Inflammatory macrophage (primary cell): ENCODE measurements at places on chromosomes 4 and X.

DNA sequence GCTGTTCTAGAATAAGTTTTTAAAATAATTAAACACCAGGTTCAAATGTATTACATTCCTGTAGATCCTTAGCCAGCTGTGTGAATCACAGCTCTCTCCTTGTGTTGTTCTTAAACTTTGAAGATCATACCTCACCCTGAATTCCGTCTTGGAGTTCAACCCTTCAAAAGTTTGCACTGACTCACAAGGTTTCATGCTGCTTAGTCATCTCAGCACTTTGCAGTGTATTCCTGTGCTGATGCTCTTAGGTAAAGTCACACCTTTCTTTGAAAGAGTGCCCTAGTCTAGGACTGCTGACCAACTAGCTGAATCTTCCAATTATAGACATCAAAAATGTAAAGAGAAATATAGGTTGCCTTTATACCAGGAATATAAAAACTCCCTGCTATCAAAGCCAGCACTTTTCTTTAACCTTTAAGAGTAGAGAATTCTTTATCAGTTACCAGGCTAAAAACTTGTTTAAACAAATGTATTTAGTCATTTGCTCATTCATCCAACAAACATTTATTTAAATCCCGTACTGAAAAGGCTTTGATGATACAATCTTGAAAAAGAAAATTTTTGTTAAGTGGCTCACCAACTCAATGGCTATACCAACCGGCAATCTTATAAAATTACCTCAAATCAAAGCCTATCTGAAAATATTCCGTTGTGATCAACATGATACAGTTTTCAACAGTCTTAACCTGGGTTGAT, 169.7 kb downstream of the RAP1GDS1 start:
- no peak for DNase-seq

GRCh38 chr4:83285055-83285407, 433 bp upstream of the COQ2 start:
- DNase-seq = peak; percentile 86

DNA sequence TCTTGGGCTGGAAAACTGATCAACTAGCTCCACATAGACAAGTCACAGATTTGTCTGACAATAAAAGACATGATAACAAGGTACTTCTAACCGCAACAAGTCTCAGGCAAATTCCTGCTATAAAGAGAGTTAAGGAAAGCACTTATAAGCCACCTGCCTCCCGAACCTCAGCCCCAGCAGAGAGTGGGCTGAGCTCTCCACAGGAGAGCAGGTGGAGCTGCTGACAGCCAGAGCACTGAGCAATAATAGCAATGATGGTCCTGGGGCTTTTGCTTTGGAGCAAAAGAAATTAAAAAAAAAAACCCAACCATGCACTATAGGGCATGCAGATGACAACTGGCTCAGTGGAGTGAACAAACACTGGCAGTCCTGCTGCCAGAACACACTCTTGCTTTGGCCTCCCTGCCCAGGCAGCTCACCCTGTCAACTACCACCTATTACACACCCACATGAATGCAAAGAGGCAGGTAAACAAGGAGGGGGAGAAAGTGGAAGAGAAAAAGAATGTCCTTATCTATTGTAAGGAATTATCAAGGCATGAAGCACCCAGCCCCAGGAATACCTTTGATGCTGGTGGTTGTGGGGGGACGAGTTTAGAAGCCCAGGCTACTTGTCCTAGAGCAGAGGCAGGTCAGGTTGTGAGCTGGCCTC, 135.8 kb upstream of the DGKK start:
- DNase-seq = no peak

GRCh38 chr4:118981171-118981838, 92.7 kb downstream of the SYNPO2 start:
- DNase-seq = no peak

- DNase-seq = no peak
These were observed 102.2 kb downstream of the FRMPD4 start for GRCh38 chrX:12240491-12240890.

- DNase-seq = peak; percentile 31
These were observed 29.5 kb downstream of the MSL3 start for GRCh38 chrX:11787564-11787963.

- DNase-seq = no peak
These were observed 74.3 kb upstream of the CLNK start for GRCh38 chr4:10758906-10759305.

- peak; percentile 26 for DNase-seq
These were observed 6.8 kb upstream of the IQSEC2 start for GRCh38 chrX:53288189-53288588.

DNA sequence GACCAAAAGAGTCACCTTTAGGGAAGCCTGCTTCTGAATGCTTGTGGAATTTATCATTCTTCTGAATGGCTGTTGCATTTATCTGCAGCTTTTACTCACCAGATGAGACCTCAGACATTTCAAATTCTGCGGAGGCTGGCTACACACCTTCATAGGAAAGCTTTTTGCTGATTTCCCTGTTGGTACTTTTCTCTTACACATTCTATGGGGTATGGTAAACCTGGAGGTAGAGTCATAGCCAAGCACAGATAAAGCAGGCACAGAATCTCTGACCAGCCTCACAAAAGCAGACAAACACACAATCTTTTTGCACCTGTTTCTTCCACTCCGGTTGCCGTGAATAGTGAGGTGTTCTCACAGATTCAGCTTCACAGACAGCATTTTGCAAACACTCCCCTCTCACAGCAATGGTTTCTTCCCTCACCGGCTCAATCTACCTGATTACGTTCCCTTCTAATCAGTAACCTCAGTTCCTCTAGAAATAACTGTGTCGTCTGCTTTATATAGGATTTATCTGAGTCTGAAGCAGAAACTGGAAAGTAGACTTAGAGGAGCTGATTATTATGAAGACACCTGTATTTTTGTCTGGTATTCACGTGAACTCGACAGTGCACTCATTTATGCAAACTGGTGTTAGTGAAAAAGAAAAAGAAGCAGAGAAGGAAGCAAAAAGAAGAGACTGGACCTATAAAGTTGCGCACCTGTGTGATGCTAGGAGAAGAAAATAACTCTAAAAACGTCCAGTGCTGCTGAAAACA, 83.1 kb downstream of the DMD start:
- DNase-seq = no peak

DNA sequence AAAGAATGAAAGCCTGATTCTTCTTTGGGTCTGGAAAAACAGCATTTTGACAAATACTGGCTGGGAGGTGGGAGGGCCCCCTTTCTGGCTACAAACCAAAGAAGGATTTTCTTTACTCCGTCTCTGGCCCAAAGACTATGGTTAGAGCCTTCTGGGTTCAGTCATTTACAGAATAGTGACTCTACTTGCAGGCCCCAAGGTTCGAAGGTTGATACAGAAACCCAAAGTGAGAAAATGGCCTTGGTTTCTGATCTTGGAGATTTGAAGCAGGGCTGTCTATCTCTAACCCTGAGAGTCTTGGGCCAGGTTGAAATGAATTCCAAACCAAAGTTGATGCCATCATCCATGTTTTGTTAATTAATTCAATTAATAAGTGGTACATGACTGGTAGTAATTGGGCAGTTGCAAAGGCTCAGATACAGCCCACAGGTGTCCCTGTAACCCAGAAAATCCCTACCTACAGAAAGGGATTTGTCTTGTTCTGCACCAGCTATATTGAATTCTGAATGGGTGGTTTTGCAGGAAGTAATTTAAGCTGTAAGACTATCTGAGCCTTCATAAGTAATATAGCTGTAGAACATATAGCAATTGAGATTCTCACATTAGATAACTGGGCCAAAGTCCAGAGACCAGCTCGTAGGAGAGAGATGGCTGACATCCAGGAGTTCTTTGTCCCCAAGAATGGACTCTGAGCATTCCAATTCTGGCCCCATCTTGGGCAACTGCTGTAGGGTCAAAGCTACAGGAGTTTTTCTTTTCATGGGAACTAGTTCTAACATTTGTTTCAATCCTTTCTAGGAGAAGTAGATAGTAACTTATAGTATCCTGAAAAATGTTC, 34.5 kb downstream of the CHRNA9 start:
- DNase-seq = no peak

DNA sequence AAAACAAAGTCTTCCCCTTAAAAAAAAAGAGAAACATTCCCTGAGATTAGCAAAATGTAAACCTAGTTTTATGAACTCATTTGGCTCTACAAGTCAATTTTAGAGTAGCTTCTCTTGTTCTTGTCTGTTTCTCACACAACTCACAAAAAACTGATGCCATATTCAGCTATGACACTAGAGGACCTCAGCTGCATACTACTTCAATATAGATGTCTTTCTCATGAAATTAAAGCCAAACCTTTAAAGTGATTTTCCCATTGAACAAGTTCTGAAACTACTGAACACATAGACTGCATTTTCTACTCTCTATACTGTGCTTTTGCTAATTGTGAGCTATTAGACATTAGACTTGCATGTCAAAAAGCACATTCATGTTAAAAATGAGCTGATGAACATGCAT, 49.8 kb downstream of the TBCK start:
- peak; percentile 39 for DNase-seq

GRCh38 chr4:905485-906338, 26.4 kb downstream of the GAK start:
- no peak for DNase-seq

- DNase-seq = no peak
These were observed 13.8 kb upstream of the STK26 start for GRCh38 chrX:132009350-132009749.

- no peak for DNase-seq
These were observed 221.7 kb downstream of the RBMX2 start for GRCh38 chrX:130623518-130623917.

- DNase-seq = no peak
These were observed 33.2 kb upstream of the TBC1D14 start for GRCh38 chr4:6876440-6876839.

DNA sequence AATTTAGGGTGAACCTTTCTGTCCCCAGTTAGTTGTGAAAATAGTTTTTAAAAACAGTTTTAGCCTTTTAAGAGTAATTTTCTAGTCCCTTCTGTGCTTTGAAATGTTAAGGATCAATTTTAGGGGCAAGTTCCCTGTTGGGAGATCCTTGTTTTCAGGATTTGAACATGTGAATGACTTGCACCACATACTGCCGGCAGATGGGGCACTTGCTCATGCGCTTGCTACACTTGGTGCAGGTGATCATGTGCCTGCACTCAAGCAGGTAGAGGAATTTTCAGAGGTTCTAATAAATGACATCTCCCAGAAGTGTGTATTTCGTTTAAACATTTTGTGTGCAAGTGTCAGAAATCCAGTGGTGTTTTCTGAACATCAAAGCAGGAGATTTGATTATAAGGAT, 195.9 kb downstream of the CHM start:
- no peak for DNase-seq

DNA sequence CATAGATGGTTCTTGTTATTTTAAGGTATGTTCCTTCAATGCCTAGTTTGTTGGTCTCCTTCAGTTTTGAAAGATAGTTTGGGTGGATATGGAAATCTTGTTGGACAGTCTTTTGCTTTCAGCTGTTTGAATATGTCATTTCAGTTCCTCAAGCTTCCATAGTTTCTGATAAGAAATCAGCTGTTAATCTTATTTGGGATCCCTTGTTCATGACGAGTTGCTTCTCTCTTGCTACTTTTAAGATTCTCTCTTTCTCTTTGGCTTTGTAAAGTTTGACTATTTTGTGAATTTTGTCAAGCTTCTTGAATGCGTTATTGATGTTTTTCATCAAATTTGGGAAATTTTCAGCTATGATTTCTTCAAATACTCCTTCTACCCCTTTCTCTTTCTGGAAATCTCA, 129.5 kb downstream of the GNL3L start:
- no peak for DNase-seq

DNA sequence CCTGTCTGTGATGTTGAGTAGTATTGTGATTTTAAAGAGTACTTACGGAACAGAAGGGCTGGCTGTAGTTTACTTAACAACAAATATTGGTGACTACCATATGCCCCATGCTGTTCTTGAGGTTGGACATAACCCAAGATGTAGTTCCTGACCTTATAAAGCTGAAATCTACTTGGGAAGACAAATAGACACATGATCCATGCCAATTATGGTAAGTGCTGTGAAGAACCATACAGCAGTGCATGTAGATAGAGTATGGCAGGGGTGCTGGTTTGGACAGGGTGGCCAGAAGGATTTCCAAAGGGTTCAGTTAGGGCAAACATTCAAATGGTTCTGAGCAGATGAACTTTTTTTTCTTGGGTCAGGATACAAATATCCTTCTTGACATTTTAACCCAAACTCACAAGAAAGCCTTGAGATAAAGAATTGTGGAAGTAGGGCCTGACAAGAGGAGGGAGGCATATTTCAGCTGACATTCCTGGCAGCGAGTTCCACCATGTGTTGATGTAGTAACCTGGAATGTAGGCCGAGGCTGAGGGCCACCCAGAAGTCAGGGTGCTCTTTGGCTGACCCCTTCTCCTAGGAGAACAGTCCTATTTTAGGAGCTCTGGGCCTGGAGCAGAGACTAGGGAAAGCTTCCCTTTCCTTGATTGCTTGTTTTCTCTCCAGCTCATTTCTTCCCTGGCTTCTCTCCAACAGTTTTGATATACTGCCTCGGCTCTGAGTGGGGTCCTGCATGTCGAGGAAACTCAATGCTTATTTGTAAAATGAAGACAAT, 74.2 kb downstream of the FREM3 start:
- DNase-seq = no peak

GRCh38 chr4:8325291-8325973, 55.9 kb downstream of the HTRA3 start:
- DNase-seq = no peak

GRCh38 chr4:153346563-153346962, 2.1 kb downstream of the MND1 start:
- DNase-seq = no peak

DNA sequence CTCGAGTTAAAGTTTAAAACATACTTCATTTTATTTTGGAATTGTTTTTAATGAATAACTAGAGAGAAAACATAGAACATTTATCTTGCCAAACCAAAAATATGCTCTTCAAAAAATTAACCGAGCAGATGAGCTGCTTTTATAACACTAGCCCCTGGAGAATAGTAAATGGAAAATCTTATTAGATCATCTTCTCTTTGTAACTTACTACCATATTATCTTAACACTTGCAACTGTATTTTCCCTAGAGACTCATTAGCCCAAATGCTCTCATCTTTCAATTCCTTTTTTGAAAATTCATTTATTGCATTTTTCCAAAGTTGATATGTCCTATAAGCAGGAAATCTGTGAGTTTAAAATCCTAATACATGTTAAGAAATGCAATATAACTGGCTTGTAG, 143.3 kb downstream of the CAMK2D start:
- DNase-seq = no peak

DNA sequence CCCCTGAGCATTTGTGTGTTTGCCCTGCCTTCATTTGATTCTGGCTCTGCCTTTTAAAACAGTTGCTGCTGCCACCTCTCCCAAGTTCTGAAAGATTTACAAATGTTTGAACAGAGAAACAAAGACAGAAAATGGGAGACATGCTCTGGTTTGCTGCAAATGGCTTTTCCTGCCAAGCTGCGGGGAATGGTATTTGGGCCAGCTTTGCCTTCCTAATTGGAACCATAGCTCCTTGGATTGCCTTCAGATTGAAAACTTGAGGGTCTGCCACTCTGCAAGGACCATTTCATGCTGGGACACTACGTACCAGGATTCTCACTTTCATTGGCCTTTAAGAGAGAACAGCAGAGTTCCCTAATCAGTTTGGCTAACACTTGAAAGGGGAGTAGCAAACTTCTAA, 74.9 kb downstream of the NHS start:
- DNase-seq = no peak

- DNase-seq = no peak
These were observed 115.2 kb downstream of the SORCS2 start for GRCh38 chr4:7307394-7308099.
